ENCODE measurements at places on chromosomes 13 and 19.

DNA sequence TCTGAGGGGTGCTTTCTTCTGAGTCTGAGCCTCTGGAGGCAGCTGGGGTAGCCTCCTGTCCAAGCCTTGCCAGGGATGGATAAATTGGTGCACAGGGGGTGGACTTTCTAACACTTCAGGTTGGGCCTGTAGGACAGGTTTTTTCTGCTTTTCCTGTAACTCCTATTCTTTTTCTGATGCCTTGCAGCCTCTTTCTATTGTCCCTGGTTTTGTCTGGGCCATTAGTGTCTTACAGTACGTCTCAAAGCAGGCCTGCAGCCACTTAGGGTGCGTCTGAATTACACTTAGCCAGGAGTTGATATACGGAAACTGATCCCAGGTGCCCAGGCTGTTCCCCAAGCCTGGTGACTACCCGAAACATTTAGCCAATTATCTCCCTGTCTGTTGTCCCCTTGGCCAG lies 213.3 kb upstream of the HTR2A start:
- DNase-seq = no peak

- no peak for DNase-seq
These were observed 11.8 kb downstream of the SERP2 start for GRCh38 chr13:44385401-44385800.

DNA sequence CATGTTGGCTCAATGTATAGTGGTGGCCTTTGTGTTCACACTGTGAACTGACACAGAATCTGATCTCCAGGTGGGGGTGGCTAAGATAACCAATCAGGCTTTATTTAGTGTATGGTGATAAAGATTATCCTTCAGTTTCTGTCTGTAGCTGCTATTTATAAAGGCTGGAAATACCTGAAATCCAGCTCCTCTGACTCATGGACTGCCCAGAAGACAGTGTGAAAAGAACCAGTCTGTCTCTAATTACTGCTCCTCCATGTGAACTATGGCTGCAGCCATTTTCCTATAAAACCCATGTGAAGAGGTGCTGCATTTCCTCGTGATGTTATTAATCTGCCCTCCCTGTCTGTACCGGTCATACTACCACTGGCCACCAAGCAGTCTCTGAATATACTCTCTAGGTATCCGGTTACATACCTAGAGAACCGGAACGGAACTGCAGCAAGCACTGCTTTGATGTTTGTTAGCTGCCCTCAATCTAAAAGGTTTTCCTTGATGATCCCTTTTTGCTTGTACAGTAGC lies 238.0 kb downstream of the LHFPL6 start:
- no peak for DNase-seq

- no peak for DNase-seq
These were observed 9.3 kb downstream of the COLGALT1 start for GRCh38 chr19:17564781-17565180.

GRCh38 chr13:73216381-73216831 lies 157.6 kb downstream of the KLF5 start:
- DNase-seq = no peak

DNA sequence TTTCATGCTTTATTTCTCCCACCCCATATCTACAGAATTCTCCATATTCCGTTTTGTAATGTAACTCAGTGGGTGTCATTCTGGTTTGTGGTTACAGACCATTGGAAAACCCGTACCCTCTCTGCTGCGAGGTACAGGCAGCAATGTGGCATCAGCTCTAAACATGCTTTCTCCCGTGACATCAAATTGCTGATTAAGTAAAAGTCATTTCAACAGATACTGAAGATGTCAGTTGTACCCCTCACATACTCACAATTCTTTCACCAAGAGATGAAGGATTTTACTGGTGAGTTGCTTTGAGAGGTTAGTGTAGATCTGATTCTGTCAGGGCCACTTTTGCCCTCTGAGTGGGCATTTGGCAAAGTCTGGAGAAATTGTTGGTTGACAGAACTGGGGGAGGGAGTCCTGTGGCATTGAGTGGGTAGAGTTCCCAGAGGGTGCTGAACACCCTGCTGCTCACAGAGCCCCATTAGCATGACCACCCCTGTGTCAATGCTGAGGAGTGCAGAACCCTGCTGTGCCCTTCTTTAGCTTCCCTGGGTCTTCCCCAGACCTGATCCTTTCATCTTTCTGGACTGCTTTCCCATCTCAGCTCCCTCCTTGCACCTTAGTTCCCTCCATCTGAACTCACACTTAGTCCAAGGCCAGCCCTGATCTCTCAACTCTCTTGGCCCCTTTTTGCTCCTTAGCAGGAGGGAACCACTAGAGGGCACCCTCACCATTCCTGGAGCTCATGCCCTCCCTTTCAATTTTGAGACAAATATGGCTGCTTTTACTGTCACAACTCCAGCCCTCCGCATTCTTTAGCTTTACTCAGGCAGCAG lies 39.9 kb upstream of the CEACAM8 start:
- DNase-seq = no peak

DNA sequence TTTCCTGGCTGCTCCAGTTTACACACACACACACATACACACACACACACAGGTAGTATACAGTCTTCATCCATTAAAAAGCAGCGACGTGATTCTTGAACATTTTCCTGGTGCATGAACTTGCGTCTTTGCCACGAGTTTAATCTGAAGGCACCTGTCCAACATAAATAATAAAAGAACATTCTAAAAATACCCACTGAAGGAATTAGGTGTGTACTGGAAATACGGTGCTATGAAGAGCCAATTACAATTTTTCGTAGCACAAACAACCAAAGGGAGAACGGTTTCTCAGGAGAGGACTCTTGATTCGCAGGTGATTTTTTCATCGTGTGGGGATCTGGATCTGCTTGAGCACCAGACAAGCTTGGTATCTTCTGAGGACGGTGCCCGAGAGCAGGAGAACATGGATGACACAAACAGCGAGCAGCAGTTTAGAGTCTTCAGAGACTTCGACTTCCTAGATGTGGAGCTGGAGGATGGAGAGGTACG lies 61.2 kb downstream of the ZAR1L start:
- no peak for DNase-seq

DNA sequence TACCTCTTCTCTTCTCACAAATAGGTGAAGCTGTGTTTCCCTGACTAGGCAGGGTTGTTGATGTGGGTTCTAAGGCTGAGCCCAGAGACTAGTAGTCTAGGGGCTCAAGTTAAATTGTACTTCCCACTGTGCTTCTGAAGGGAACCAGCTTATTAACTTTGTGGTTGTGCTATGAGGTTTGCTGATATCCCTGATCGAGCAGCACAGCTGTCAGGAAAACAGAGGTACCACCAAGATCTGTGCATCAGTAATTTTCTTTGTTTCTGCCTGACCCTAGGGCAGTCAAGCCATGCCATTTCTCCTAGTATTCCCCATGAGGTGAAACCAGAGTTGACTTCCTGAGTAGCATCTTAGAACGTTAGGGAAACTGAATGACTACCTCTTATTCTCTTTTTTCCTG lies 853.8 kb upstream of the MIR17HG start:
- DNase-seq = no peak

- peak; percentile 42 for DNase-seq
These were observed at the start of gene ZNF667 for GRCh38 chr19:56476651-56477428. ZNF667 (minus strand) TSS chr19:56477345; CDS start chr19:56462370, 14,975 bp downstream.

DNA sequence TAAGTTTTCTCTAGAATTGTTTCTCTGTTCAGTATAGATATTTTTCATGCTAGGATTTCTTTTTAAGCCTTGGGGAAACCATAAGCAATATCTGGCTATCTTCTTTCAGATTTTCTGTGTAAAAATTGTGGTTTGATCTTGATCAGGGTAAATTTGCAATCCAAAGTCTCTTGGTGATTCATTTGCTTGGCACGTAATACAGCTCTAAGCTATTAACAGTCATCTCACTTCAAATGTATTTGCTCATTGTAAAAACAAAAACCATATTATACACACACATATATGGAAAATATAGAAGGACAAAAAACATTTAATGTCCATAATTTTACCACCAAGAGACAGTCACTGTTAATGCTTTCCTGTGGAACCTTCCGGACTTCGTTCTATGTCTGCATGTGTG lies 191.0 kb downstream of the SHISA2 start:
- DNase-seq = no peak

DNA sequence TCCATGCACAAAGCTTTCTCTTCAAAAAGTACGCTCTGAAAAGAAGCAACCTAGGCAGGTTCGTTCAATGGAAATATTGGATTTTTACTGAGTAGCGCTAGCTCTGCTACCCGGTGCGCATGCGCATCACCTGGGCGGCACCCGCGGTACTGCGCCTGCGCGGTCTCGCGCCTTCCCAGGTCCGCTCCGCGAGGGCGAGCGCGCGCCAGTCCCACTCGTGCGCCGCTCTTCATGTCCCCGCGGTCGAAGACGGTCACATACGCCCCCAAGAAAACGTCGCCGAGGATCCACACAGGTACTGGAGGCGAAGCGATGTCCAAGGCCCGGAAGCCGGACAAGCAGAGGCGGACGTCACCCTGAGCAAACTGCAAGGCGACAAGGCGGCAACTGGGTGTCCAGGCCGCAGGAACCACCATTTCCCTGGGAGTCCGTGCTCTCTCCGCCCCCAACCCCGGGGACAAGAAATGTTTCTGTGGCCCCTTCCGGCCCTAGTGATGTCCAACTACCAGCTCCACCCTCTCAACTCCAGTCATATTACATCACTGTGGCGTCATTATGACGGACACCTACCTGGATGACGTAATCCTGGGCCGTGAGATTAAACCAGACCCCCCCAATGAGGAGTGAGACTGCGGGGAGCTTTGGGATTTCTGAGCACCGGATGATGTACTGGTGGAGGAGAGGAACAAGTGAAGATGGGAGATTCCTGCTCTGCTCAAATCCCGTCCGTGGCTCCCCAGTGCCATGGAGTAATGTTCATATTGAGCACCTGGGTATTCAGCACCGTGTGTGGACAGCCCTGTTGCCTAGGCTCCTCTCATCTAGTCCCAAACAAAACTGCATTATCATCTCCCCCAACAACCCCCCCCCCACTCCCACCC lies 4.8 kb upstream of the KCNC3 start:
- peak; percentile 93 for DNase-seq

DNA sequence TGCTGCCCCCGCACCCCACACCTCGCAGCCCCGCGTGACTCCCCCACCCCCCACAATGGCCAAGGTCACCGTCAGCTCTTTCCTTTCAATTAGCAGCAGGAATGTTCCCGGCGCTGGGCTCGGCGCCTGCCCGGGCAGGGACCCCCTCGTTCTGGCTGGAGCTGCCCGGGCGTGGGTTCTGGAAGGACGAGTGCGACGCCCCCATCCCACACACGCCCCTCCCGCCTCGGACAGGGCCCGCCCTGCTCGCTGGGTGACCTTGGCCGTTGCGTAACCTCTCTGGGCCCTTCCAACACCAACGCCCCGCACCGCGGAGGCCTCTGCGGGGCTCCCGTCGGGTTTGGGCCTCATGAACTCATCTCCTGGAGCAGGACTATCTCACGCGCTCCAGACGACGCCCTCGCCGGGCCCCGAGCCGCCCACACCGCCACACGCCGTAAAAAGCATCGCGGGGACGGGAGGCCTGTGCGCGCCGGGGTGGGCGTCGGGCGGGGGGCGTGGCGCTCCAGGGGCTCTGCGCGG lies 10.3 kb downstream of the PALM start:
- DNase-seq = peak; percentile 65

GRCh38 chr13:45238945-45239795 lies 38.3 kb upstream of the KCTD4 start:
- DNase-seq = no peak

DNA sequence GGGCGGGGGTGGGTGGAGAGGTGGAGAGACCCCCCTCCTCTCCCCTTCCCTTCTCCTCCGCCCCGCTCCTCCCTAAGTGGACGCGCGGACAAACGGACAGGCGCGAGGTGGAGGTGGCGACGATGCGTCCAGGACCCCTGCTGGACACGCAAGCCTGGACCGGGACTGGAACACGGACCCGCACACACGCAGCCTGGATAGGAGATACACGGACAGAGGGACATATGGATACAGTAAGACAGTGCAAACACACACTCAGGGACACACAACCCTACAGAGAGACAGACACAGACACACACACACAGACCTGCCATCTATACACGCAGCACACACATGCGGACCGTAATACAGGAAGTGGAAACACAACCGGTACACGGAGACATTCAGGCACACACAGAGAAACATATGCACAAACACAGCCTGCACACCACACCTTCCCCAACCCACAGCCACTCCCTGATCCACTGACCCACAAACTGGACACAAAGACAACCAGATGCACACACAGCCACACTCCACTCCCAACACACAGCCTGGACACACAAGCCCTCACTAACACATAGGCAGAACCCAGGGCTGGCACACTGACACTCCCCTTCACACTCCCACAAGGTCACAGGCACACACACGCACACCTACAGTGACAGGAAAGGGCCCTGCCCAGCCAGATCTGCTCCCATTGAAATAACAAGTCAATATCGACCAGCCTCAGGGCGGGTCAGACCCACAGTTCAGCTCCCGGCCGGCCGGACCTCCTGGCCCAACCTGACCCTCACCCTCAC lies 696 bp upstream of the ERFL start:
- DNase-seq = no peak

- DNase-seq = no peak
These were observed 30.1 kb upstream of the CCDC124 start for GRCh38 chr19:17902701-17903100.

GRCh38 chr19:6800991-6801484 lies 28.5 kb downstream of the VAV1 start:
- no peak for DNase-seq

DNA sequence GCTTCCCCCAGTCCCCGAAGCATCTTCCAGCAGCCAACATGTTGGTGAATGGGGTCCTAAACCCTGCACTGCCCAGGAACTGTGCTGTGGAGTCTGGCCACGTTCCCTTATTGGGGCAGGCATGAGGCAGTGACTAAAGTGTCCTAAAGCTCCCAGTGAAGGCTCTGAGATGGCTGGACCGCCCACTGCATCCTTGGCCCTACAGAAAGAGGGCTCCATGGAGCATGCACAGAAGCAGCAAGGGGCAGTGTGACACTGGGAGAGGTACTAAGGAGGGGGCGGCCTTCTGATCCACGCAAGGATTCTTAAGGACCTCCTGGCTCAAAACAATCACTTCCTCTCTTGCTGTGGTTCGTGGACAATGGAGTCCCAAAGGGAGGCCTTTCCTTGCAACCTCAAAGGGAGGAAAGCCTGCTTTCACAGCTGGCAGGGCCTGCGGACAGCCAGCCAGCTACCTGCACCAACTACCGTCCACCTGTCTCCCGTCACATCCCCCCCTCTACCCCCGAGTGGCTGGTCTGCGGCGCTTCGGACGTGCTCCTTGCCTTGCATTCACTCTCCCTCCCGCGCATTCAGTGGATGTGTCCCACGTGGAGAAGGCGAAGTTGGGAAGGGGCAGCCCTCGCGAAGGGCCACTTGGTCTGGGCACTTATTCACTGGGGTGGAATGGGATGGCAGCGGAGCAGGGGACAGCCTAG lies 63.9 kb upstream of the STARD13 start:
- no peak for DNase-seq

GRCh38 chr19:44050740-44051649 lies 841 bp upstream of the ZNF223 start:
- DNase-seq = no peak

GRCh38 chr13:95642028-95642621 lies 2.4 kb downstream of the DZIP1 start:
- DNase-seq = no peak

All from midbrain (tissue), 1 donor.